ENCODE measurements at places on chromosomes 4 and X.

- no peak for DNase-seq
Measured at GRCh38 chr4:66855956-66856355, 689.3 kb downstream of the CENPC start.

GRCh38 chr4:23970201-23970850 lies 80.5 kb upstream of the PPARGC1A start:
- DNase-seq = no peak

GRCh38 chr4:10998846-10999245 lies 314.3 kb upstream of the CLNK start:
- no peak for DNase-seq

DNA sequence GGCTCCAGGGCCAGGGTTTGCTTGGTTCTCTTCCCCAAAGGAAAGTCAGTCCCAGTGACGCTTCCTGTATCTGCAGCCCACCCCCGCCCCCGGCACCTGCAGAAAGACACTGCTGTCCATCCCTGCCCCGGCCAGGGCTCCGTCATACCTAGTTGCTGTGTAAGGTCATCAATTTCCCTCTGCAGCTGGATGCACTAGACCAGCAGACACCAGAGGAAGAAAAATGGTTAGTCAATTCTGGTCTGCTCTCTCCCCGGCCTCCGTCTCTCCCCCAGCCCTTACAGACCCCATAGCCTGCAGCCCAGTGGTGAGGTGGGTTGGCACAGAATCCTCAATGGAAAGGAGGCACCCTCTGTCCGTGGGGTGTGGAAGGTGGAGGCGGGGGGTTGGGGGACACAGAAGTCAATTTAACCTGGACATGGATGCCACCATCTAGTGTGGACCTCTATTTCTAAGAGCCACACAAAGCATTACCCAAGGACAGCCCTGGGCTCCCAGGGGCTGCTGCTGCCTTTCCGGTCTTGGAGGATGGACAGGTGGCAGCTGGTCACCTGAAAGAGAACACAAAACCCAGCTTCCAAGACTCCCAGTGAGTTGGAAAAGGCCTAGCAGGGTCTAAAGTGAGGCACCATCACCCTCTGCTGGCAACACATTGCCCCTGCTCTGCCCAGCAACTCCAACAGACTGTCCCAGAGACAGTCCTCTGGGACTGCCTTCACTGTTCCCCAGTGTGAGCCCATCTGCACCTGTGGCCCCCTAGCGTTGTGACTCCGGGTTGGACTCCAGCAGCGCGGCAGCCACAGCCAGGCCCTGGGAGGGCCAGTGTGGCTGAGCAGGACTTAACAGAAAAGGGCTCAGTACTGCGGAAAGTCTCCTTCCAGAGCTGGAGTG lies 40.2 kb upstream of the NHSL2 start:
- DNase-seq = no peak

DNA sequence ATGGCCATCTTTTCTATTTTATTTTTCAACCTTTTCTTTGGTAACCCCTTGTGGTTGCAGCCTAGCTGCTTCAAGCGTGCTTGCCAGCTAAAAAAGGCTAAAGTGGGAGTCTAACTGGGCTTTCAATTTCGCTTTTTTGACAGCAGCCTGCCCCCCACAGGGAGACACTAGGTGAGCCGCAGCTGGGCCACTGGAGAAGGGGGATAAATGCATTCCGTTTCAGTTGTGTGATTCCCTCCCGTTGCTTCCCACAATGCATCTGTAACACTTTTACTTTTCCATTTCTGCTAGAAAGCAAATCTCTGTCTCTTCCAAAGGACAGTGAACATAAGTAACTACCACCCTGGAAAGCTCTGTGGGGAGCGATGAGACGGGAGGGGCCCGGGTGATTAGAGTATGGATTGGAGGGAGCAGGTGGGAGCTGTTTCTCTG lies 86.3 kb upstream of the RAPGEF2 start:
- DNase-seq = peak; percentile 41

DNA sequence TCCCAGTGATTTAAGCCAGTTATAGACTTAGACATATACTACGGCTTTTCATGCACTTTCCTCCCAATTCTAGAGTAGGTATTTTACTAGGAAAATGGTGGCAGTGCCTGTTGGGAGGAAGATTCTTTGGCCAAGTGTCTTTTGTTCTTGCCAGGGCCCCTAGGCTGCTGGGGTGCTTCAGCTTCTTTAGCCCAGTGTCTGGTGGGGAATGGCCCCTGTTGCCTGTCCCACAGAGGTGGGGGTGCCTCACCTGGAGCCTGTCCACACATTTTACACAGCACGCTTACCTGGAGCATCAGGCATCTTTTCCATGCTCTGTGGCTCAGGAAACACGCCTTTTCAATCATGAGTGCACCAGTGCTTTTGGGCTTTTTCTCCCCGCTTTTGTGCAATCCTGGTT lies 33.2 kb upstream of the MSANTD1 start:
- peak; percentile 2 for DNase-seq

DNA sequence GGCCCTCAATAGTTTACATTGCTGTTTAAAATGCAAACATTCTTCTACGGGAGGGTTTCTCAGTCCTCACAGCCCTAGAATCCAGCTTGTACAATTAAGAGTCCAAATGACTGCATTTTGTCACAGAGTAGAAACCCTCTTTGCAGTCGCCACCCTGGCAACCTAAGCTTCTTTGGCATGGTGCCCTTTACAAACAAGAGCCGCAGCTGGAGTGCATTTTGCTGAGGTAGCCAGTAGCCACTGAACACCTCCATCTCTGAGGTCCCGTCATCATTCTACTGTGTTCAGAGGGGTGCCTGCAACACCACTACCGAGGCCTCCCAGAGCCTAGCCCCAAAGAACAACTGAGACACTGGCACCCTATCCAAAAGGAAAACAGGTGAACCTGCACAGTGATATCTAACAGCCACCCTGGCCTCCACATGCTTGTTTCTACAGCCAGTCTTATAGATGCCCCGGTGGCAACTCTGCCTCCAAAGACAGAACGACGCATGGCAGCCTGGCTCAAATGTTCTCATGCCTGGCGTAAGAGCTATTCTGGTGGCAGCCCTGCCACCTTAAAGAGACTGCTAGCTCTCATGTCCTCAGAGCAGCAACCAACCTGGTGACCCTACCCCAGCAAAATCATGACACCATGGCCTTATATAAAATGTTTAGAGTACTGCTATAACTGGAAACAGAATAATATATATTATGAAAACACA lies 801.9 kb downstream of the TECRL start:
- no peak for DNase-seq

- no peak for DNase-seq
Measured at GRCh38 chr4:156545003-156545785, 426.4 kb downstream of the PDGFC start.

GRCh38 chrX:148905400-148905799 lies 405.0 kb downstream of the AFF2 start:
- no peak for DNase-seq

DNA sequence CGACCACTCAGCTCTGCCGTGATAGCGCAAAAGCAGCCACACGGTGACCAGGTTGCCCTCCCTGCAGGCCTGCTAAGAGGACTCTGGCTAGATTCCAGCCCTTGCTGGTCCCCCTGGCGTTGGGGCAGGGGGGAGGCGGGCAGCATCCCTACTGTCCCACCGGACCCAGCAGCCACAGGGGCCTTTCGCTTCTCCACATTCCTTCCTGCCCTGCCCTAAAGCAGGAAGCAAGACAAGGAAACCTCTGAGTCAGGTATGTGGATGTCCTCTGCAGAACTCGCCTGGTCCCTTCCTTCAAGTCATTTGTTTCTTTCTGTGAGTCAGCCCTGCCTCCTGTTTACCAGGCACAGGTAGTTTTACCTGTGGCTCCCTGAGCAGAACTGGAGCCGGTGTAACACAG lies 60.2 kb upstream of the CLDN34 start:
- no peak for DNase-seq

DNA sequence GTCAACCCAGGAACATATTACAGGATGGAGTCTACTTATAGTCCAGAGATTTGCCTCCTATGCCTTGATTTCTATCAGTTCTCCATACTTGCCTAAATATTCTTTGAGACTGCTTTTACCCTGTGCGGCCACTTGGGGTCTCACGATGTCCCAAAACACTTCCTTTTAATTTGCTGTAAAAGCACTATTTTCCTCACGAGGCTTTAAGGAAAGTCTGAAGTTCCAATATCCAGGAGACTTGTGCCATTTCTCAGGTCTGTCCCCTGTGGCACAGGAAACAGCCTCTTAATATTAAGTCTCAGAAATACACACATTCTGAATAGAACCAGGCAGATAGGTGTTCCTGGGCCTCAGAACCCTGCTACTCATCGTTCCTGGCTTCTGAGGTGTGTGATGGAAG lies 142.9 kb downstream of the TMEM164 start:
- DNase-seq = peak; percentile 20

GRCh38 chr4:7631288-7632014 lies 196.7 kb upstream of the PSAPL1 start:
- no peak for DNase-seq

GRCh38 chr4:119268466-119268865 lies 53.5 kb downstream of the FABP2 start:
- no peak for DNase-seq

DNA sequence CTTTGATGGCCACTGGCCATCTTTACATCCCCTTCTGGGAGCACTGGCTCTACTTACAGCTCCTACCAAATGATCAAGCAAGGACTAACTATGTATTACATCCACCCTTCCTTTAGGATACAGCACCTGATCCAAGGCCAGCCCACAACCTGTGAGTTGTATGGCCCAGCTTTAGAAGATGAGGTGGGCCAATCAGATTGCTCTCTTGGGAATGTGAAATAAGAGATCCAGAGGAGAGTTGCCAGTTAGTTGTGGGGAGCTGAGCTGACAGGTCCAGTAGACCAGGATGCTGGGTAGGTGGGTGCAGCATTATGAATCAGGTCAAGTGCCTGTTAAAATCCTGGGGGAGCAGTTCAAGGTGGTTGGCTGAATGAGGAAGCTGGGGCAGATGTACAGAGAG lies 111.5 kb downstream of the GNL3L start:
- DNase-seq = no peak

- DNase-seq = no peak
Measured at GRCh38 chr4:76836860-76837562, 60.9 kb downstream of the SOWAHB start.

GRCh38 chrX:26409636-26410035 lies 193.7 kb downstream of the MAGEB5 start:
- no peak for DNase-seq

GRCh38 chr4:135934026-135934425 lies 1598.3 kb downstream of the PCDH18 start:
- no peak for DNase-seq

- DNase-seq = no peak
Measured at GRCh38 chr4:36285784-36286480, 4.5 kb downstream of the DTHD1 start.

DNA sequence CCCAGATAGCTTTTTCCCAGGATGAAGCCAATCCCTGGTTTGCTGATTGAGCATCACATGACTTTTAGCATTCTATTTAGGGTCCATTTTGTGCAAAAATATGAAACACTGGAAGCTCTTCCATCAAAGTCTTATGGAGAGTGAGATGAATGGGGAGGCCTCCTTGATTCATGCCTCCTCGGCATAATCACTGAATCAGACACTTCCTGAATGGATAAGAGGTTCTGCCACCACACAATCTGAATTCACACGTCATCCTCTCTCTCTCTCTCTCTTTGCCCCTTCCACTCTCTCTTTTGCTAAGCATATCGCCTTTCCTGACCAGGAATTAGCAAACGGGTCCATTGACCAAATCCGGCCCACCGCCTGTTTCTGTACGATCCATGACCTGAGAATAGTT lies 68.7 kb downstream of the CRMP1 start:
- no peak for DNase-seq

GRCh38 chr4:134465417-134465816 lies 263.8 kb upstream of the PABPC4L start:
- peak; percentile 17 for DNase-seq

DNA sequence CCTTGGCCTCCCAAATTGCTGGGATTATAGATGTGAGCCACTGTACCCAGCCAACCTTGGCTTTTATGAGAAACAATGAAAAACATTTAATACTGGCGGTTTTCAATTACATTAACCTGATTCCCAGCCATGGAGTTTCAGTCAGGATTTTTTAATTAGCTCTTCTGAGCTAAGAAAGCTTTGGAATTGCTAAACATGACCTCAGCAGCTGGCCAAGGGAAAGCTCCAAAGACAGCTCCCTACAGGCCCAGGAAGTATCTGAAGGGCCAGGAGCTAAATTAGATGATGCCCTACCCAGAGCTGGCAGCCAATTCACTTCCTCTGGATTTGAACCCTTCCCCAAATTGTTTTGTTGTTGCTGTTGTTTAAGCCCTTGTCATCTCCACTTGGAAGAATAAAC lies 26.5 kb upstream of the FUNDC1 start:
- DNase-seq = no peak

- DNase-seq = no peak
Measured at GRCh38 chr4:145511913-145512522, 30.4 kb downstream of the SMAD1 start.

GRCh38 chr4:15944895-15945294 lies 6.4 kb upstream of the FGFBP1 start:
- DNase-seq = no peak

DNA sequence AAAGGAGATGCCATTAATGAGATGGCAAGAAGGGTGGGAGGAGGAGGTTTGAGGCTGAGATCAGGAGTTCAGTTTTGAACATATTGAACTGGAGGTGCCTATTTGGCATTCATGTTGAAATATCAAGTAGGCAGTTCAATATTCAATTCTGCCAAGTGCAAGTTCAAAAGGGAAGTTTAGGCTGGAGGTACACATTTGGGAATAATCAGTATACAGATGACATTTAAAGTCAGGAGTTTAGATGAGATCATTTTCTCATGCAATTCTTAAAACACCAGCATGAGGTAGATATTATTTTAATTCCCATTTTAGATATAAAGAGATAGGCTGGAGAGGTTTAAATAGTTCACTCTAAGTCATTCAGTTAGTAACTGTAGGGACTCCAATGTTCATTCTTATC lies 26.1 kb downstream of the COQ2 start:
- no peak for DNase-seq

- DNase-seq = peak; percentile 24
Measured at GRCh38 chrX:123422875-123423274, 238.8 kb downstream of the GRIA3 start.

- DNase-seq = no peak
Measured at GRCh38 chrX:63012574-63012973, 338.6 kb downstream of the SPIN4 start.

DNA sequence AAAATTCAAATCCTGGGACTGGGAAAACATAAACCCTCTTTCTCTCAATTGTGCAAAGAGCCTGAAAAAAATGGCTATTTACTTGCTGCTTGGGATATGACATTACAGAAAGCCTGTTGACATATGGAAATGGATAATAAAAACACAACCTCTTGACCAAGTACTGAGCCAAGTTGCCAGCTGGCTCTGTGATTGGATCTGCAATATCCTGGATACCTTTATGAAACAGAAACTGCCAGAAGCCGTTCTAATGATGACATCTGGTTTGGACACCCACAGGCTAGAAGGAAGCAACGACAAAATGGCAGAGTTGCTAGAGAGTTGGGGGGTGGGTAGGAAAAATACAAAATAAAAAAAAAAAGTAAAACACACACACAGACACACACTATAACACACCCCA lies 481.4 kb downstream of the FAT4 start:
- no peak for DNase-seq

GRCh38 chrX:12011075-12011474 lies 127.2 kb upstream of the FRMPD4 start:
- no peak for DNase-seq

All from glutamatergic neuron (in vitro differentiated cells).